ENCODE measurements at places on chromosomes 11 and 22. TPM values are rescaled to one million over a fixed set of nuclear protein-coding genes. Genes with fewer than 3 reads are reported as not detected.
A peak's percentile ranks its signal among the peaks of the same experiment; 100 is the strongest.

DNA sequence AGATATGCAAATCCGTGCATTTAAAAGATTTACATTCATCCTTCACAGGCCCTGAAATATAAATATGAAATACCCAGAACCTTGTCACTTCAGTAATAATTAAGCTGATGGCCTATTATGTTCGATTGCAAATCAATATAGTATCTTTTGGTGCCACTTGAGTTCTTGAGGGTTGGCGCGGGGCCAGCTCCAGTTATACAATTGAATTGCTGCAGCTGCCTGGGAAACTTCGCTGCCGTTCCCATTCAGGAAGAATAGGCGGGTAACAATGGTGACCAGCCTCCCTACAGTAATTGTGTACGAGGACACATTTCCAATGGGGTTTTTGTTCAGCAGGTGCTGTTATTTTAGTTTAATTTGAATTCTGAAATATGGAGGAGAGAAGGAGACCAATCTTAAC, 451.2 kb downstream of the INSC start:
- DNase-seq, result no peak

GRCh38 chr22:36162127-36163034, 1.8 kb upstream of the APOL3 start:
- no peak for DNase-seq

GRCh38 chr11:88050247-88050646, 125.0 kb downstream of the RAB38 start:
- no peak for DNase-seq

Gene OR51G1
- not detected for polyA plus RNA-seq

Gene MRGPRX3
- polyA plus RNA-seq, result not detected

GRCh38 chr11:102252339-102252891, 64.9 kb upstream of the BIRC3 start:
- DNase-seq, result no peak

DNA sequence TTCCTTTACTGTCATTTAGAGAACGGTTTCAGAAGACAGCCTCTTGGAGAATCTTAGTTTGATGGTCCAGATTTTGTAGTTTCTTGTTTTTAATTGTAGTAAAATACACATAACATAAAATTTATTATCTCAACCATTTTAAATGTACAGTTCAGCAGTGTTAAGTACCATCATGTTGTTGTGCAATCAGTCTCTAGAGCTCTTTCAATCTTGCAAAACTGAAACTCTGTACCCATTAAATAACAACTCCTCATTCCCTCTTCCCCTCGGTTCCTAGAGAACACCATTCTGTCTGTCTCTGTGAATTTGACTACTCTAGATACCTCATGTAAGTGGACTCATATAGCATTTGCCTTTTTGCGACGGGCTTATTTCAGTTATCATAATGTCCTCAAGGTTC, 69.8 kb downstream of the GRIK4 start:
- DNase-seq, result no peak

- no peak for DNase-seq
These were observed 4.2 kb downstream of the USP2 start for GRCh38 chr11:119377112-119377901.

DNA sequence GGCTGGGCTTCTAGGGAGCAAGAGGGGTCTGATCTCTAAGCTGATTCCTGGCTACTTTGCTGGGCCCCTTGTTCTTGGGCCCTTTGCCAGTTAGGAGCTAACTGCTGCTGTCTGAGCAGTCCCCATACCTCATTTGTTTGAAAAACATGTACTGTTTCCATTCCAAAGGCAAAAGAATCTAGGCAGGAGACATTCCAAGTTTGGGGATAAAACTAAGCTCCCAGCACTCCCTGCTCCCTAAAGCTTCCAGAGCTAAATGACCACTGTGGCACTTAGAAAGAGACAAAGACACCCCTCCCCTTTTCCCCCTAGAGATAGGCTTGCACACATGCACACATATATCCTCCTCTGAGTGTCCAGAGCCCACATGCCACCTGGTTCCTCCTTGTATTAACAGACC, 22.7 kb upstream of the RRM1 start:
- DNase-seq, result no peak

DNA sequence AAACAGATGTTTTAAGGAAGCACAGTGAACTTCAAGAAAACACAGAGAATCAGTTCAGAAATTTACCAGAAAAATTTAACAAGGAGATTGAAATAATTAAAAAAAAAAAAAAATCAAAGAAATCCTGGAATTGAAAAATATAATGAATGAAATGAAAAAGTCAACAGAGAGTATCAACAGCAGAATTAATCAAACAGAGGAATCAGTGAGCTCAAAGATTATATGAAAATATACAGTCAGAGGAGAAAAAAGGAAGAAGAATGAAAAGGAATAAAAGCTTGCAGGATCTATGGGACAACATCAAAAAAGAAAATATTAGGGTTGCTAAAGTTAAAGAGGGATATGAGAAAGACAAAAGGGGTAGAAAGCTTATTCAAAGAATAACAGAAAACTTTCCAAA, 82.3 kb downstream of the XRRA1 start:
- no peak for DNase-seq

DNA sequence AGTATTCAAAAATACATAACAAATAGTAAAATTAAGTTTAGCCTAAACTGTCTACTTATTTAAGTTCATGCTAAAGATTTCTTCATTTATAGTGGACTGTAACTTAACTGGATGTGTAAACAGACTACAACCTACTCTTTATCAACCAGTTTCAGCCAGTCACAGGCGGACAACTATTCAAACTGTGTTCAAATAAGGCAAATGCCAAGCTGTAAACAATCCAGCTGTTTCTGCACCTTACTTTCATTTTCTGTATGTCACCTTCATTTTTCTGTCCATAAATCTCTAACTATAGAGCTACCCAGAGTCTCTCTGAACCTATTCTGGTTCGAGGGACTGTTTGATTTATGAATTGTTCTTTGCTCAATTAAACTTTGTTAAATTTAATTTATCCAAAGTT, 992.8 kb downstream of the DLG2 start:
- no peak for DNase-seq

GRCh38 chr22:43884600-43885318, 7.1 kb downstream of the PNPLA5 start:
- DNase-seq, result no peak

DNA sequence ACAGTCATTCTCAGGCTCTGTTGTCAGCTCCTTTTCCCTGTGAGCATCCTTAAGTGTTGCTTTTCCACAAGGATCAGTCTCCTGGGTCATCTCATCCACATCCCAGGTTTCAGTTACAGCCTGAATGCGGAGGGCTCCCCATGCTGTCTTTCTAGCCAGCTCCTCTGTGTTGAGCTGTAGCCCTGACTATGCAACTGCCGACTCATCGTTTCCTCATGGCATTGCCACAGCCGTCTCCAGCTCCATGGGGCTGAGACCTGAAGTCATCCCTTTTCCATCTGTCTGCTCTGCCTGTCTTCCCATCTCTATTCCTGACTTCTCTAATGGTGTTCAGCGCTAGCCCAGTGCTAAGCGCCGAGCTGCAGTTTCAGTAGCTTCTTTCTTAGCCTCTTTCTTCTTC, 11.8 kb downstream of the SAMM50 start:
- no peak for DNase-seq

Gene VSIG10L2
- polyA plus RNA-seq, result not detected

Gene FOLH1
- polyA plus RNA-seq, result 15.9 TPM

- no peak for DNase-seq
These were observed 44.9 kb upstream of the RBFOX2 start for GRCh38 chr22:36073476-36073875.

GRCh38 chr11:111632516-111633220, 30.4 kb downstream of the SIK2 start:
- no peak for DNase-seq

Gene ADM2
- 6.8 TPM for polyA plus RNA-seq

Gene OSM
- 0.13 TPM for polyA plus RNA-seq

Gene DNAJB7
- 0.20 TPM for polyA plus RNA-seq

- DNase-seq, result no peak
These were observed 100.4 kb downstream of the ARL14EP start for GRCh38 chr11:30423279-30423648.

DNA sequence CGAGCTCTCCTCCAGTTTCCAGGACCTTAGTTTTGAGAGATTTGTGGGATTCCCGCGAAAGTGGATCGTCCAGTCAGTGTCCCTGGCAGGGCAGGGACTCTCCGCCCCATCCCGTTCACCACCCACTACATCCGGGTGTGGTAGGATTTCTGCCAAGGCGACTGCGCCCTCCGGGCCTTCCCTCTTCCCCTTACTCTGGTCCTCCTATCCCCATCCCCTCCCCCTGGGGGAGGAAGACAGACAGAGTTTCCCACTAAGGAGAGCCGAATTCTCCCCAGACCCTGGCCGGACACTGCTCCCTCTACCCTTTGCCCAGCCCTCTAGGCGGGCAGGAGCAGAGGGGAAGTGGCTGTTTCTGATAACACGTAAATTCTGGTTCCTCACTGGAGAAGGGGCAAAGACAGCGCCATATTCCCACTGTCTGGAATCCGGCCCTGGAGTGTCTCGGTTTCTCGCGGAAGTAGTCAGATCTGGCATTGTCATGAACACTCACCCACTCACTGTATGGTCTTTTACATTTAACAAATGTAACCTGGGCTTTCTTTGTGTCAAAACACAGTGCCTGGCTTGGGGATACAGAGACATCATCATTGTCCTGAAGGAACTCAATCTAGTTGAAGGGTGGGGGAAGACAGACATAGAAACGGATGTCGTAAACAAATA, 1.1 kb upstream of the NECTIN1 start:
- DNase-seq, result no peak

- no peak for DNase-seq
These were observed 5.4 kb downstream of the SCARF2 start for GRCh38 chr22:20432244-20432686.

Gene APOBEC3G
- 8.5 TPM for polyA plus RNA-seq

DNA sequence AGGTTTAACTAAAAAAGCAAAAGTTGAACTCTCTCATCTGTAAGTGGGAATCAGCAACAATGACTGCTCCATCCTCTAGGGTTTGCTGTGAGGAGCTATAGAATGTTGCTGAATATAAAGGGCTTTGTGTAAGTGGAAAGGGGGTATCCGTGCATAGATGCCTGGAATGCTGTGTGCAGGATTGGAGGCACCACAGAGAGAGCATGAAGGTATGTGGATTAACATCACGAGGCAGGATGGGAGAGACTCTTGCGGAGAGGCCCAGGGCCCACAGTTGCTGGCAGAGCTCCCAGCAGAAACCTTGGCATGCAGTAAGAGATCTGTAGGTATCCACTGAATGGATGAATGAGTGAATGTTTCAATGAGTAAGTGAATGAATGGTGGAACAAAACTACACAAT, 298.7 kb upstream of the DDI1 start:
- DNase-seq, result no peak

DNA sequence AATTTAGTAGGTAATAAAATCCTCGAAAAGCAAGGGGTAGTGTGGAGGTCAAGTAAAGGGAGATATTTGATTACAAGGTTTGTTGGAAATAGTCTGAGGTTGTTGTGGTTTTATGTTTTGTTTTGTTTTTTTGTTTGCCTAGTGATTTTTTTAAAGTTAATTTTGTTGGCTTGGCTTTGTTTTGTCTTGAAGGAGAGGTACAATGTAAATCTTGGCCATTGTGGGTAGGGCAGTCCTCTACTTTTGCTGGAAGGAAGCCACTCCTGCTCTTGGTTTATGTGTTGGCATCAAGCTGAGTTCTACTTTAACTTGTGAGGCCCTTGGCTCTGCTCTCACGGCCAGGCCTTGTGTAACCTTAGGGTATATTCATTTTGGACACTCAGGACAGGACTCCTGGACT, 3.2 kb downstream of the AMOTL1 start:
- no peak for DNase-seq

DNA sequence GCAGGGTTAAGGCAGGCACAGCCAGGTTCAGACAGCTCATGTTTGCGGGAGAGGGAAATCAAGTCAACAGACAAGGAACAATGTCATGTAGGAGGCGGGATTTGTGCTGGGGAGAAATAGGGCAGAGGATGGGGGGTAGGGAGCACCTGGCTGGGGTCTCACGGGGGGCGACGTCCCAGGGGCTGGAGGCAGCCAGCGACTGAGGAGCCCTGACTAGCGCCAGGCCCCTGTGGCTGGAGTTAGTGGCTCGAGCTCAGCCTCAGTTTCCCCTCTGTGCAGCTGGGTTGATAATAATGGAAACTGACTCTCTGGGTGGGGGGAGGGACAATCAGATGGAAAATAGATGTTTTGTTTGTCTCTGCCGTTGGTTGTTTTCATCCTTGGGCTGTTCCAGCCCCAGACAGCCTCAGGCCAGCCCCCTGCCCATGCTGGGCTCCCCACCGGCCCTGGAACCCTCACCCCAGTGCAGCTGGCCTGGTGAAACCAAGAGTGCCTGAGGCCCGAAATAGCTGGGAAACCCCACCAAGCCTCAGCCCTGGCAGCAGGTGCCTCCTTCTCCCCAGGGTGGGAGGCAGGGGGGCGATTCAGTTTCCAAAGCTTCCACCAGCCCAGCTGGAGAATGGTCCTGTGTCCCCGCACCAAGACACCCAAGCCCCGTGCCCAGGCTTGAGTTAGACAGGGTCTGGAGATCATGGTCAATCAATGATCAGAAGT, 44.1 kb downstream of the IGLL5 start:
- DNase-seq, result no peak

DNA sequence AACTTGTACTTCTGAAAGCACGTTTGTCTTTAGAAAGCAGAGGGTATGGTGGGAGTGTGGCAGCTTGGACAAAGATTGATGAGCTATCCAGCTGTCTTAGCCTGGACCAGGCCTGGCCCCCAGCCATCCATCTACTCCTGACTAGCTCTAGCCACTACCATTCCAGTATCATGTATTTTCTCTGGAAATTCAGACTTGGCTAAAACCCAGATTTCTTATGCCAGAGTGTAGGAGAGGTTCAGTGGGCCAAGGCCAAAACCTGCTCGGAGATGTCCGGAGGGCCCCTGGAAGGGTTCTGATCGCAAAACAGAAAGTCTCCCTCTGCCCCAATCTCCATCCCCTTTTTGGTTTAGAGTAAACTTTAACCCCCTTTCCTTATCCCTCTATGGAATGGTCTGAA, 24.8 kb upstream of the MTCH2 start:
- peak; percentile 16 for DNase-seq

- no peak for DNase-seq
These were observed 402.3 kb downstream of the BRD1 start for GRCh38 chr22:49425356-49425755.

Gene C11orf87
- polyA plus RNA-seq, result 0.30 TPM

Gene EHF
- polyA plus RNA-seq, result 24.7 TPM

Gene CCDC157
- 7.6 TPM for polyA plus RNA-seq

GRCh38 chr11:83249972-83250593, 36.1 kb downstream of the CCDC90B start:
- no peak for DNase-seq

GRCh38 chr22:42856179-42856864, 751 bp downstream of the ARFGAP3 start:
- DNase-seq, result peak; percentile 25

Gene CTR9
- polyA plus RNA-seq, result 58.4 TPM

DNA sequence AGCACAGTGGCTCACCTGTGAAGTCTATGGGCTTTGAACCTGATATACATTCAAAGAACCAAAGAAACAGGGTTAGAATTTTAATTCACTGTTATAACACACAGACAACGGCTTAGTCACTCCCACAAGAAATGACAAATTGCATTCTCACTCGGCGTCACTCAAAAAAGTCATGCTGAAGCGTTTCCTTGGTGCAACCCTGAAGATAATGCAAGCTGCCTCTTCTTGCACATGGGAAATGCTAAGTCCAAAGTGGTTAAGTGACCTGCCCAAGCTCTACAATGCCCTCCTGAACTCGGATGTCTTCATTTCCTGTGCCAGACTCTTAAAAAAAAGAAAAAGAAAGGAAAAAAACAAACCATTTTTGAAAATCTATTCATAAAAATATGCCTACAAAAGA, 10.0 kb downstream of the LGR4 start:
- no peak for DNase-seq

- no peak for DNase-seq
These were observed 11.0 kb upstream of the UCP3 start for GRCh38 chr11:74019860-74020259.

GRCh38 chr11:66489636-66490035, 9.4 kb downstream of the DPP3 start:
- no peak for DNase-seq

Gene POTEH
- not detected for polyA plus RNA-seq

Measured in left renal cortex interstitium (tissue), 4 donors.